ENCODE measurements at places on chromosomes 3 and 15. TPM values are rescaled to one million over a fixed set of nuclear protein-coding genes. Genes with fewer than 3 reads are reported as not detected.

DNA sequence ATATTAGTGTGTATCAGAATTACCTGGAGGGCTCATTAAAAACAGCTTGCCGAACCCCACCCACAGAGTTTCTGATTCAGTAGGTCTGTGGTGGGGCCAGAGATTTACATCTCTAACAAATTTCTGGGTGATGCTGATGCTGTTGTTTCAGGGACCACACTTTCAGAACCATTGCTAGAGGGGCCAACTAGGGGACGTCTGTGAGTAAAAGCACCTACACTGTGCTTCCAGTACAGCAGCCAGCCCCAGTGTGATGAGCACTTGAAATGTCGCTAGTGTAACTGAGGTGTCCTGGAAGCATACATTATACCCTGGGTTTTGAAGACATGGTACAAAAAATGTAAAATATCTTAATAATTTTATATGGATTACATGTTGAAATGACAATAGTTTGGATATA, 33.0 kb downstream of the AGTR1 start:
- DNase-seq = no peak

GRCh38 chr15:82809308-82810060, at the start of gene WHAMM:
TSS of gene WHAMM (plus strand) at chr15:82809628. CDS start at chr15:82809727, 99 bp downstream.
- peak; percentile 99 for DNase-seq

DNA sequence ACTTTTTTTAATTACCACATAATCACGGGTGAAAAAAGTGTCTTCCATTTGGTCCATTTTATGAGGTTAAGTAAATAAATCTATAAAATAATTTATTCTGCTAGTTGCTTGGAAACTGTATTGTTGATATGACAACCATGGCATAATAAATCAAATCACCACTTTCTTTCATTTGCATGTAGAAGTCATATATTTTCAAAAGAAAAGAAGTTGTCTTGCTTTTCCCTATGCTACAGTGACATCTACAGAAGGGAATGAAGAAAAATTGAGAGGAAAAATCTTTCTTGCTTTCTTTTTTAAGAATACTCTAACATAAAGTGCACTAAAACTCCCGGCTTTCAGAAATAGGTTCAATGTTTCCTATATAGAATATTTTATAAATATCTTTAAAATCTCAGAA, 228.5 kb downstream of the ZBBX start:
- no peak for DNase-seq

GRCh38 chr3:164748626-164749025, 329.7 kb downstream of the SI start:
- DNase-seq = no peak

DNA sequence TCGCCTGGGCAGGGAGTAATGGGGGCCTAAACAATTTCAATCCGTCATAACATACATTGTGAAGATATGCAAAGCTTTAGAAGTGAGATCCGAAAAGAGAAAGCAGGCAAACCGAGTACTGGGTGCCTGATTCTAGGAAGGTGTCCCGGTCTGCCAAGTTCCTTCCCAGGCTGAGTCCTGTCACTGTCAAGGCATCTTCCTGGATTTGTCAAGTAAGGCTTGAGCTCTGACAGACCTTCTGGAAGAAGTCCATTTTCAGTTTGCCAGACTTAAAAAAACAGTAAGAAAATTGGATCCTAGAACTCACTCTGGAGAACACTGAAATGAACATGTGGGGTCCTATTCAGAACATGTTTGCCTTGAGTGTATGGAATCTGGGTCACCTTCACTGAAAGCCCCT, 253.9 kb downstream of the RORA start:
- DNase-seq = no peak

GRCh38 chr3:52839892-52840545, 5.2 kb upstream of the MUSTN1 start:
- DNase-seq = no peak

DNA sequence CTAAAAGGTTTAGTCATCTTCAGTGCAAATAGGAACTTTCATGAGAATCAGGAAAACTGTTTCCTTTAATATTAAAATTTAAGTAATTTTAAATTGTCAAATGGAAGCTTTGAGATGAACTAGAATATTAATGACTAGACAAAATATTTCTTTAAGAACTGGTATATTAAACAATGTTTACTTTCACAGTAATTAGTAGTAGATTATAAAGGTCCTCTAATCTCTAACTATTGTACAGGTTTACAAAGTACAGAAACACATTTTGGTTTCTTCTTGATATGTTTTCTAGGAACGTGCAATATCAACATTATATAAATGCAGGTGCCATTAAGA, 138.9 kb downstream of the CLASP2 start:
- DNase-seq = no peak

GRCh38 chr15:47212222-47213010, 504.9 kb upstream of the SEMA6D start:
- no peak for DNase-seq

DNA sequence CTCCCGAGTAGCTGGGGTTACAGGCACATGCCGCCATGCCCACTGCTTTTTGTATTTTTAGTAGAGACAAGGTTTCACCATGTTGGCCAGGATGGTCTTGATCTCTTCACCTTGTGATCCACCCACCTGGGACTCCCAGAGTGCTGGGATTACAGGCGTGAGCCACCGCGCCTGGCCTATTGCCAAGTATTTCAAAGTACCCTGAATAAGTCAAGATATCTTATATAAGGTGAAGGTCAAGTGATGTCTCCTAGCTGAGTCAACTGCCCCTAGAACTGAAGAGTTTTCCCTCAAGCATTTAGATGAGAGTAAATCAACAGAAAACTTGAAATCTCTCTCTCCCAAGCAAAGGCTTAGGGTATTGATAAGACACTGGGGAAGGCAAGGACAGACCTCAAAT, 63.9 kb downstream of the RPL22L1 start:
- DNase-seq = no peak

DNA sequence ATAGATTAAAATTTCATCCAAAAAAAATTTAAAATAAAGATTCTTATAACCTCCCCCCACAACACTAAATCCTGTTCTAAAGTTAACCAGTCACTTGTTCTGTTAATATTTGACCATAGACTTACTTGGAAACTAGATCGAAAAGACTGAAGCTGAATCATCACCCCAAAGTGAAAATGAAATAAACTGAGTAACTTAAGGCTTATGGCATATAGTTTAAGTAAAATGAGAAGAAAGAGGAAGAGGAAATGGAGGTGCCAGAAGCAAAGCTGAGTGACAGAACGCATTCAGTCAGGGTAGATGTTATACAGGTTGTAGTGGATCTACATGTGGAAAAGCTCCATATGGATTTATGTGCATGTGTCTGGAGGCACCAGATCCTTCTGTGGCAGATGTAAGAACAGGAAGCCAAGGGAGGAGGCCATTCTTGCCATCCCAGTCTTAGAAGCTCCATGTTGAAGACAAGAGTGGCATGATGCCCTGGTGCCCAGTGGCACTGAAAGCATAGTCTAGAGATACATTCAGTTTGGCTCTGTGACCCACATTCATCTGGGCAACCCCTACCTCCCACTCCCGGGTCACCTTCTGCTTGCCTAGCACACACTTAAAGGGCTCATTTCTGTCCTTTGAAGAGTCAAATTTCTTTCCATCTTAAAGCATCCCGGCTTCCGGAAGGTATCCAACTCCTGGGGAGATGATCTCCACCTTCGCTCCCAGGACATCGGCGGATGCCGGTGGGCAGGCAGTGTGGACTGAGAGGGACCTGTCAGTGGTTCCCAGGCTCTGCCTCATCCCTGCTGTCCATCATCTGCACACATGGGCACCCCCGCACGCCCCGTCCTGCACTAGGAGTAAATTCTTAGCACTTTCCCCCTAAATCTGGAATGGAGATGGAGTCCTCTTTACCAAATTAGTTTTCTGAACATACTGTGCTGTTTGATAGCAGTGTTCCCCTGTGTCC, 90.8 kb downstream of the NEO1 start:
- no peak for DNase-seq

Gene ACKR2
- 0.86 TPM for polyA plus RNA-seq

Gene TMEM212
- not detected for polyA plus RNA-seq
